ENCODE measurements at places on chromosomes 7 and 10.

GRCh38 chr7:156929789-156930539, 19.5 kb upstream of the NOM1 start:
- no peak for DNase-seq

DNA sequence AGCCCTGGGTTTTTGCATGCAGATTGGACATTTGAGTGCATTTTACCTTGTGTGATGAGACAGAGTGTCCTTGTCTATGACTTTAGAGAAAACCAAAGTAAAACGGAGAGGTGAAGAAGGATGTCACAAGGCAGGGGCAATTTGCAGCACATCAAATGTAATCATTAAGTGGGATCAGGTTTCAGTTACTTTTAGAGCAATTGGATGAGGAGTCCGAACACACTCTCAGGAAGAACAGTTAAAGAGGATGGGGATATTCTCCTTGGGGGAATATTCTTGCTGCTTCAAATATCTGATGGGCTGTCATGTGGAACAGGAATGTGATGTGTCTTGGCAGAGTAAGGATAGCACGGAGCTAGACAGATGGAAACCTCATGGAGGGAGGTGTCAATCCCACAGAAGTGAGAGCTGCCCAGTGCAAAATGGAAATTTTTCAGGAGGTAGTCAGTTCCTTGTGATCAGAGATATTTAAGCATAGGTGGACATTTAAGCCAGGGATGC, 757 bp downstream of the RAB19 start:
- no peak for DNase-seq

GRCh38 chr7:134630237-134630636, 16.4 kb upstream of the BPGM start:
- no peak for DNase-seq

GRCh38 chr10:10658172-10658785, 359.4 kb upstream of the CELF2 start:
- DNase-seq = peak; percentile 69

- peak; percentile 45 for DNase-seq
Observed at GRCh38 chr10:92573091-92573797, 649 bp downstream of the IDE start.

DNA sequence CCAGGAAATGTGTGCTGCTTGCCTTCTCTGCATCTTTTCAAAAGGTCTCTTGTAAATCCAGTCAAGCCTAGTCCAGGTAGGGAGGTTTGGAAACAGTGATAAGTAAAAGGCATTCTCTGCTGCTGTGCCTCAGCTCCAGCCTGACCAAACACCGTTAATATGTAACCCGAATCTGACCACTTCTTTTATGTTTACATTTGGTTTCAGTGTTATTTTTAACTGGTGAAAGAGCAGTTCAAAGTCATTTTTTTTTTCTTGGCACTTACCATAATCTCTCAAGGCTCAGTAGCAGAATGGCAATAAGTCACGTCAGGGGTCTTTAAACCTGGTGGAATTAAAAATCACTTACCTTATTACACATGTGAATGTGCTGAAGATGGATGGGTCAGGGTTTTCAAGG, 216.8 kb downstream of the PTEN start:
- peak; percentile 31 for DNase-seq

- no peak for DNase-seq
Observed at GRCh38 chr10:31125789-31126188, 94.1 kb upstream of the ZNF438 start.

DNA sequence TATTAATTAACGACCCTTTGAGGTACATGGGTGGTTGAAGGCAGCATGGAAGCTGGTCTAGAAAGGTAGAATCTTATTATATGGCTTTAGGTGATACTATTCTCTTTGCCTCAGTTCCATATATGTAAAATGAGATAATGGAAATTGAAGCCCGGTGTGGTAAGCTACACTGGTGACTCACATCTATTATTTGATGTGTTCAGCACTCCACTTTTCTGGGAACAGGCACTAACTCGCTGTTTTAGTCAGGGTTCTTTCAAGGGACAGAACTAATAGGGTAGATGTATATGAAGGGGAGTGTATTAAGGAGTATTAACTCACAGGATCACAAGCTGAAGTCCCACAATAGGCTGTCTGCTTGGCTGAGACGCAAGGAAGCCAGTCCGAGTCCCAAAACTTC, 4.4 kb upstream of the TRUB1 start:
- no peak for DNase-seq

GRCh38 chr10:1408651-1409367, 328.5 kb downstream of the ADARB2 start:
- DNase-seq = no peak

- no peak for DNase-seq
Observed at GRCh38 chr10:104201636-104202035, 30.5 kb downstream of the CFAP43 start.

DNA sequence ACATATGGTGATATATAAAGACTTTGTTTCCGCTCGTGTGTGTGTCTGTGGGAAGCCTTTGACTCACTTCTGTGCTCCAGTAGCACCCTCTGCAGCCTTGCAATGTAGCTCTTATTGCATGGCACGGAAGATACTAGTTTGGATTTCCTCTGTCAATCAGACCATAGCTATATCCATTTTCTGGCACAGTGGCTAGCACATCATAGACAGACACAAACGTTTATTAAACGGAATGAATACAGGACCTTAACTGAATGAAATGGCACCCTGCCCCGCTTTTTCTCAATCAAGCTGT, 124.0 kb upstream of the PTPN20 start:
- DNase-seq = peak; percentile 72

GRCh38 chr7:23247603-23248335, 1.2 kb downstream of the GPNMB start:
- DNase-seq = peak; percentile 11

DNA sequence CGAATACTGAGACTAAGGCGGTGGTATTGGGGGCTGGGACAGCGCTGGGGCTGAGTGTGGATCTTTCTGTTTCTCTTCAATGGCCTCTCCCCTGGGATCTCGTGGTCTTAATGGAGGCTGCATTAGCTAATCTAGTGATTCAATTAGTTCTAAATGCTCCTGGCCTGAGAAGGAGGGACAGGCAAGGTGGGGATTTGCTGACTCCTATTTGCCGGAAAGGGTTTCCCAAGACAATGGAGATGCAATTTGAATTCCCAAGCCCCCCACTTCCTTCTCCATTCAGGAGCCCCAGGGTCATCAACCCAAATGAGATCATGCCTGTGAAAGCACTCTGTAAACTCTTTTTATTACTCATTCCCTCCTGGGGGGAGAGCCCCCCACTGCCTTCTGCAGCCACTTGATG, 111.7 kb upstream of the PLXNA4 start:
- DNase-seq = no peak

DNA sequence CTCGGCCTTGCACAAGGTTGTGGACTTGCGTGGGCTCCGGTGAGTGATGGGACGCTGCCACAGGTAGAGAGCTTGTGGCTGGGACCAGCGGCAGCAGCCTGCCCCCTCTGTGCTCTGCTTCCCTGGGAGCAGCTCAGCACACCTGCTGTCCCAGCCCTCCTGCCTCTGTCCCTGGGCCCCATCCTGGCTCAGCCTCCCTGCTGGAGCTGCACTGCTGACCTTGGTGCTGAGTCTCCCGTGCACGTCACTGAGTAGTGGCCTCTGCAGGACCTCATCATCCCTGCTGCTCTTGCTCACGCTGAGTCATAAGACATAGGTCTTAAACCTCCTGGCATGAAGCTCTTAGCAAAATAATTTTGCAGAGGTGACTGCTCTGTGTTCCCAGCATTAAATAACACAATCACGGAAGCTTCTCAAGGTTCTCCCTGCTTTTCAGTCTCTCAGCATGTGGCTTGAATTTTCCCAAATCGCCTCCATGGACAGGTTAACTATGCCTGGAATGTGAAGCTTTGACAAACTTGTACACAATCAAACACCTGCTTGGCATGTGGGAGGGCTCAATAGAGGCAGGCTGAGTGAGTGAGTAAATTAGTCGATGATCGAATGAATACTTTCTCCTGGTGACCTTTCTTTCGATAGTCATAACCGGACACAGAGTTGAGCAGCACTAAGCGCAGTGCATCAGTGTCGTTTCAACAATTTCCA, 63.8 kb upstream of the NPS start:
- no peak for DNase-seq

DNA sequence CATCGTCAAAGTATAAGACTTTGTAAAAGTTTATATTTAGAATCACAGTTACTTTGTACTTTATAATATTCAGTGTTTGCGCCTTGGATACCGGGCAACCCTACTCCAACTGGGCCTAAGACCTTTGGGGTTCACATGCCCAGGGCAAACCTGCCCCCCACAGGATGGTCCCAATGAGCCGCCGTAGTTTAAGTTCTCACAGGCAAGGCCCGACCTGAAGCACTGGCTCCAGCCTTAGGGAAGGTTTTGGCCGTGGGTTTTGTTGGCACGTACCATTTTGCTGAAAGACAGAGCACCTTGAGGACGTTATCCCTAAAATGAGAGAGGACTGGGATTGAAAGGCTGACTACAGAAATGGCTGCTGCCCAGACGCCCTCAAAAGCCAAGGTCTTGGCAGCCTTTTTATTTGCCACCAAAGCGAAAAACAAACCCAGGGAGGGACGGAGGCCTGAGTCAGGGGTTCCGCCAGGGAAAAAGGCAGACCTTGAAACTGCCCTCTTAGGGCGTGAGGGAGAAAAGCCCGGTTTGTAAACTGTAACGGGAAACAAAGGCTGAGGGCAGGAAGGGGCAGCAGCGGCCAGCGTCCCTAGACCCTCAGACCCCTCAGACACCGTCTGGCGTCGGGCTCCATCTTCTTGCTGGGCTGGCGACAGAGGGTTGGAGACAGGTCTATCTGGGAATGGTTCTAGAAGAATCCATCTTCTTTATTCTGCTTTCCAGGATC, at the start of gene CCDC172:
Gene CCDC172, plus strand, starts transcription at position 222 of the 724 bp plus-strand sequence. CDS start 564 bp downstream, outside the sequence.
- no peak for DNase-seq

DNA sequence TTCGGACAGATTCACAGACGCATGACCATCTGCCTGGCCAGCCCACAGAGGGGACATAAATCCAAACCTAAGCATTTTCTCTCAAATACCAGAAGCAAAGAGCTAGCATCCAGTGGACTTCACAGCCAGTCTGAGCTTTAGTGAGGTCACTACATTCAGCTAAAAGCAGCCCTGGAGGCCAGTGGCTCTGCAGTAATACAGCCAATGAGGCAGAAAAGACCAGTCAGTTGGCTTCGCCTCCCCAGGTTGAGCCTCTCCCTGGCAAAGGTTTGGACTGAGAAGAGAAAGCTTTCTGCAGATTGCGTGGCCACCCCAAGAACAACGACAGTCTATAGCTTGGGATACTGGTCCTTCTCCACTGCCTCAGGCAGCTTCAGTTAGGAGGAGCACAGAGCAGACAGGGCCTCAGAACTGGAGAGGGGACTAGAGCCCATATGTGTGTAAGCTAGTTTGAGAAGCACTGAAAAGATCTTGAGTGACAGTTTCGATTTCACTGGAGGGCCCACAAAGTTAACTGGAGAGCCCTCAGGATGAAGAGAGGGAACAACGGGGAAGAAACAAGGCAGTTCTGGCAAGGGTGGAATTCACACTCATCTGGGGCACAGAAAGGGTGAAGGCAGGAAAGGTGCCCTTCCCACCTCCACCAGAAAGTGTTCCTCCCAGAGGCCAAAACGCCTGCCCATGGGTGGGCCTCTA, 3.8 kb downstream of the WDR91 start:
- DNase-seq = no peak

Data from amniotic epithelial cell (primary cell).